ENCODE measurements at places on chromosomes 16 and 17.

DNA sequence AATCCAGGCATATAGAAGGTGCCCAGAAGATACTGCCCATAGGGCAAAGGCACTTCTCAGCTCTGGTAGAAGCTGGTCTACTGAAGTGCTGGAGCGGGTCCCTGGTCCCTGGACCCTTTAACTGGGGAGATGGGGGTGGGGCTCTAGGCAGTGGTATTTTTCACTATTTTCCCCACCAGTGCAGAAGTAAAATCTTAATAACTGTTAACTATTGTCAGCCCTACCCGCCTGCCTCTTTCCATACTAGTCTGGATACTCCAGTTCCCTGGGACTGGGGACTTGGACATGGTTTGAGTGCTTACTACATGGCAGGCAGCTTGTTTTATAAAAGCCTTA is 24.6 kb downstream of the IGF2BP1 start:
- no peak for DNase-seq

DNA sequence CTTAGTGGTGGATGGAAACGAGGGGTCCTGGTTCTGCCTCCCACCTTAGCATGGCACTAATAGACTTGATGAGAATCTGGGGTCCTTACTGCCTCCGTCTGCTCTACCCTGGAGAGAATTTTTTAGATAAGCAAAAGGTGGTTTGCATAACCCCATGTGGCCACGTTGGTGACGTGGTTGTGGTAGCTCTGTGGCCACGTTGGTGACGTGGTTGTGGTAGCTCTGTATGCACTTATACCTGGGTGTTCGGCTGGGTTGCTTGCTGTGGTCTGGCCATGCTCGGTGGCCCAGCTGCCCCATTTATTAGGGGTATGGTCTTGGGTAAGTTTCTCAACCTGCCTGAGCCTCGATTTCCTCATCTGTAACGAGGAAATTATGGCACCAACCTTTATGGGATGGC is 13.0 kb downstream of the SPIRE2 start:
- DNase-seq: no peak

DNA sequence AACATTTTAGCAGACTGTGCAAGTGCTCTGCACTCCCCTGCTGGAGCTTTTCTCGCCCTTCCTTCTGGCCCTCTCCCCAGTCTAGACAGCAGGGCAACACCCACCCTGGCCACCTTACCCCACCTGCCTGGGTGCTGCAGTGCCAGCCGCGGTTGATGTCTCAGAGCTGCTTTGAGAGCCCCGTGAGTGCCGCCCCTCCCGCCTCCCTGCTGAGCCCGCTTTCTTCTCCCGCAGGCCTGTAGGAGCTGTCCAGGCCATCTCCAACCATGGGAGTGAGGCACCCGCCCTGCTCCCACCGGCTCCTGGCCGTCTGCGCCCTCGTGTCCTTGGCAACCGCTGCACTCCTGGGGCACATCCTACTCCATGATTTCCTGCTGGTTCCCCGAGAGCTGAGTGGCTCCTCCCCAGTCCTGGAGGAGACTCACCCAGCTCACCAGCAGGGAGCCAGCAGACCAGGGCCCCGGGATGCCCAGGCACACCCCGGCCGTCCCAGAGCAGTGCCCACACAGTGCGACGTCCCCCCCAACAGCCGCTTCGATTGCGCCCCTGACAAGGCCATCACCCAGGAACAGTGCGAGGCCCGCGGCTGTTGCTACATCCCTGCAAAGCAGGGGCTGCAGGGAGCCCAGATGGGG is 3.1 kb downstream of the GAA start:
- DNase-seq: peak; percentile 30

- DNase-seq: peak; percentile 65
Measured at GRCh38 chr16:58418601-58419000, 26.3 kb downstream of the GINS3 start.

DNA sequence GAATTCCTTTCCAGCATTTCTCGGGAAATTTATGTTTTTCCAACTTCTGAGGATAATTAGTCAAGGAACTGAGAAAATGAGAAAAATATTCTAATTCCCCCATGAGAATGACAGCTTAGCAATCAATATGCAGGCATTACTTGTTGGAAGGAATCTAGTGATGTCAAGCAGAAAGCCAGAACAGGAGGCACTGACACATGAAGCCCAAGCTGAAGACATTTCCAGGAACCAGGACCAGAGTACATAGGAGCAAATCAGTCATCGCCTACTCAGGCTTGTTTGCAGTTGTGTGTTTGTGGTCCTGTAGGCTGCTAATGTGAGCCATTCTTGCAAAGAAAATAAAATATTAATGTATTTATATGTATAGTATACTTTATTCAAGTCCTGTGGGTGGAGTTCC is 89.7 kb downstream of the SALL1 start:
- DNase-seq: no peak

- DNase-seq: no peak
Measured at GRCh38 chr16:57604177-57604576, 24.3 kb upstream of the ADGRG1 start.

DNA sequence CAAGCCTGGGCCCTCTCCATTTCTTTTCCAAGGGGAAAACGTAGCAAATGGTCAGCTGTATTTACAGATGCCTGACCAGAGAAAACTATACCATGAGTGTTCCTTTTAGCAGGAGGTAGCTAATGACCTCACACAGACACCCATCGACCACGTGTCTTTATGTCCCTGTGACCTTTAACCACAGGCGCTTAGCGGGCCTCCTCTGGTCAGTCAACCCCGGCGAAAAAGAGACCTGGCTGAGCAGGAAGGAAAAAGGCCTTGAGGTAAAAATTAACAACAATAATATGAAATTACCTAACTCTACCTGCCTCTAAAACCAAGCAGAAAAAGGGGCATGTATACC is 9.1 kb downstream of the NUDT16L1 start:
- DNase-seq: peak; percentile 83

- DNase-seq: no peak
Measured at GRCh38 chr17:50273654-50274040, 619 bp upstream of the TMEM92 start.

DNA sequence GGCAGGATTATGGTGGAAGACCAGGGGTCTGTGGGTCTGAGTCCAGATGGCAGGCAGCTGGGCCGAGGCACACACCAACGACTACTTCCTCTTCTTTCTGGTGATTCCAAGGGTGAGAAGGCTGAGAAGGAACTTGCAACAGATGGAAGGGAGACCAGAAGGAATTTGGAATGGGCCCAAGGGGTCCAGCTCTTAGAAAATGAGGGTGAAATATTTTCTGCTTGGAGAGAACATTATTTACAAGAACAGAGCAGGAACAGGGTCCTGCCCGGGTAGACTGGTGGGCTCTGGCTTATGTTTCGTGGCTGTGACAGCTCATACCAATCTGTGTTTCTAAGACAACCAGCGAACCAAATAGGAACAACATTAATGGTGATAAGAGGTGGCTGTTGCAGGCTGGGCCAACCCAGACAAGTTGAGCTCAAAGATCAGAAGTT is 36.6 kb downstream of the CCDC42 start:
- no peak for DNase-seq

DNA sequence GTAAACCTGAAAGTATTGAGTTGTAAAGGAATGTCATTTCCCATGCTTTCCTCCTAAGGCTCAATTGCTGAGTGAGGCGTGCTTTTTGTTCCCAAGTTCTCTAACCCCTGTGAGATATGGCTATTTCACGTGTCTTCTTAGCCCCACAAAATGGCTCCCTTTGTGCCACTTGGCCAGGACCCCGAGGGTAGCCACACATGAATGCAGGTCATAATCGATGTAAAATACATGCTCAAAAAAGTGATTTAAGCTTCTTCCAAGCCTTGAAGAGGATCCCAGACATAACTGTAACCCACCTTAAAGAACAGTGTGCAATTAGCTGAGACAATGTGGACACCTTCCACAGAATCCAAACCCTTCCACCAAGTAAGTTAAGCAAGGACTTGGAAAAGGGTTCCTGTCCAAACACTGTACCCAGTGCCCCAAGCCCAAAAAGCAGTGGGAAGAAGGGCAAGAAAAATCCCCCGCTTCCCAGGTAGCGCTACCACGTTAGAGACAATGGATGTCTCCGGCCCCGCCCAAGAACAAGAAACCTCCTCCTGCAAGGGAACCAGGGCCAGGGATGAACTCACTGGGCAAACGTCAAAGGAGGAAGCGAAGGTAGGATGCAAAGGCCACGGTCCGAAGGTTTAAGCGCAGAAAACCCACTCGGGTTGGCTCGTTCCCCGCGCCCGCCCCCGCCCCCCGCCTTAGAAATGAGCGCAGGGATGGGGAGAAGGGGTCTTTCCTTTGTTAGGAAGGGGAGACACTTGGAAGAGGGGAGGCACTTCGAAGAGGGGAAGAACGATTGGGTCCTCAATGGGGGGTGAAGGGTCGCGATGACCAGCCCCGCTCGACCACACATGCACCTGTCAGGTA is 1.2 kb downstream of the JPT1 start:
- peak; percentile 79 for DNase-seq

GRCh38 chr16:86680162-86680561 is 101.8 kb downstream of the FOXL1 start:
- DNase-seq: peak; percentile 57

- DNase-seq: no peak
Measured at GRCh38 chr16:17448640-17449638, 21.8 kb downstream of the XYLT1 start.

- peak; percentile 20 for DNase-seq
Measured at GRCh38 chr17:60086818-60087591, 8.3 kb upstream of the HEATR6 start.

GRCh38 chr17:18185391-18185790 is 1.8 kb downstream of the ALKBH5 start:
- peak; percentile 22 for DNase-seq

- no peak for DNase-seq
Measured at GRCh38 chr16:89899879-89900481, 18.7 kb upstream of the MC1R start.

DNA sequence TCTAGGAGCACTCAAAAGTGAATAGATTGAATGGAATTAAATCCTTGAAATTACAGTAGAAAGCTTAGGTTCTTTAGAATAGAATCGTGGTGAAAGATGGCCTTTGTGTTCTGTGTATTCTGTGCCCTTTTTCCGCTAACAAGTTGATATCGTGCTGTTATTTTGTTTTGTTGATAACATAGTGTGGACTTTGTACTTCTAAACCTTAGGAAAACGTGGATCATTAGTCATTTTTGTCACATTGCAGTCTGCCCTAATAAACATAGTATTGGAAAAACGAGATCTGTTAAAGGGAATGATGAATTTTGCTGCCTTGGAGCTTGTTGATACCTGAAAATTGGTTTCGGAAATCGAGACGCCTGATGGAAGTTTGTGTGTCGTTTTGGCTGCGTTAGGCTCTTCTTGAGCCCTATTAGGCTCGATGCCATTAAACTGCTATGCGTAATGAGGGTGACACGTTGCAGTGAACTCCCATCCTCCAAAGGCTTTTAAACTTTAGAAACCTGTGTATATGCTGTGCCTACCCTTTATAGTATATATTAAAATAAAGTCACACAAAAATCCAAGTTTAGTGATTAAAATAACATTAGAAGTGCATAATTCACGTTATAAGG is 145.7 kb downstream of the PRKCA start:
- DNase-seq: no peak

- DNase-seq: peak; percentile 21
Measured at GRCh38 chr17:6376931-6377361, 58.0 kb downstream of the AIPL1 start.

DNA sequence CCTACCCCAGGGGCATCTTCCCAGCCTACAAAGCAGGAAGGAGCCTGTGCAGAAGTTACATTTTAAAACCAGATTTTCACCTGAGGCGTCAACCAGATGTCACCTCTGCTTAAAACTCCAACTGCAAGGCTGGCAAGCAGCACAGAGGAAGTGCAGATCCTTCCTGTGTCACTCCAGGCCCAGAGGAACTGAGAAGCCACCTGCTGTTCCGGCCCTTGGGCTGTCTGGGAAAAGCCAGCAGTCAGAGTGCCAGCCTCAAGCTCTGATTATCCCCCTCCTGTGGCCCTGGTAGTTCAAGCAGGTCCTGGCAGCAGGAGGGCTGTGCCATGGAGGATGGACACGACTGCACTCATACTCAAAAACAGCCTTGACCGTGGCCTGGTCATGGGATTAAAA is 10.2 kb downstream of the POLR2C start:
- DNase-seq: no peak

Data from kidney tubule cell (primary cell).